Stimulated activated CD4-positive, alpha-beta T cell treated with anti-CD3 and anti-CD28 coated beads, Interleukin-4, amount 100 ng/mL, for 4 hours (primary cell): ENCODE measurements at places on chromosomes 12 and 14.

DNA sequence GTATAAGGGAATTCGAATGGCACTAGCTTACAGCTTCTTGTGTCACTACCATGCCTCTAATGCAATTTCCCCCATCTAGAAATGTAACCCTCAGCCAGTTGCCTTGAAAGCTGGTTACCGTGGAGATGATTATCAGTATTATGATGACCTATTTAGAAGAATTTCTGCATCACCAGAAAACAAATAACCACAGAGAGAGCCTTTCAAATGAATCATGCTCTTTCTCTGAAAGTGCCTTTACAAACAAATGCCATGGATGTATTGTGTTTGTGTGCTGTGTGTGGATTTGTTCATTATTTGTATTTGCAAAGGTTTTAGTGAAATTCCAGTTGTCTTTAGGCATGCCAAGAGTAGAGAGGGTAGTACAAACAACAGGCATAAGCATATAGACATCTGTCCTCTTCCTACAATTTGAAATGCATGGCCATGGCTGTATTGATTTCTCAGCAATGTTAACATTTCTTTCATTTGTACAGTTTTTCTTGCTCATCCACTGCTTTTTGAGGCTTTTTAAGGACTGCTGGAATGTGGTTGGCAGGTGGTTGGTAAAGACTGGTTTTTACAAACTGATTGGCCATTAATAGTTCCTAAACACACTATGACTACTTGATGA lies 266.5 kb downstream of the PAWR start:
- DNase-seq, result no peak

DNA sequence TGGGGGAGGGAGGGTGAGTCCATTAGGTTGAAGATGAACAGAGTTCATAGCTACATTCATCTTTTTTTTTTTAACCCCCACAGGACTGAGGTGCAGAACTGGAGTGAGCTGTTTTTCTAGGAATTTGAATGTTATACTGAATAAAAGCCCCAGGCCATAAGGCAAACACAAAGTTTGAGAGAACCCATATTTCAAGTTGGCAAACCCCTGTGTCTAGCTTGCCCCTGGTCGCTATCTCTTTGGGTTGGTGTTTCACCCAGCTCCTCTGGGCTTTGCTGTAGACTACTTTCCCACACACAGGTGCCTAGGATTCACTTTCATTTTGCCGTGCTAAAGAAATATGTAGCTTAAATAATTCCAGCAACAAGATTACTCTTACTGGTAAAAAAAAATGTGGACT lies 5.2 kb upstream of the LMO3 start:
- DNase-seq, result no peak

DNA sequence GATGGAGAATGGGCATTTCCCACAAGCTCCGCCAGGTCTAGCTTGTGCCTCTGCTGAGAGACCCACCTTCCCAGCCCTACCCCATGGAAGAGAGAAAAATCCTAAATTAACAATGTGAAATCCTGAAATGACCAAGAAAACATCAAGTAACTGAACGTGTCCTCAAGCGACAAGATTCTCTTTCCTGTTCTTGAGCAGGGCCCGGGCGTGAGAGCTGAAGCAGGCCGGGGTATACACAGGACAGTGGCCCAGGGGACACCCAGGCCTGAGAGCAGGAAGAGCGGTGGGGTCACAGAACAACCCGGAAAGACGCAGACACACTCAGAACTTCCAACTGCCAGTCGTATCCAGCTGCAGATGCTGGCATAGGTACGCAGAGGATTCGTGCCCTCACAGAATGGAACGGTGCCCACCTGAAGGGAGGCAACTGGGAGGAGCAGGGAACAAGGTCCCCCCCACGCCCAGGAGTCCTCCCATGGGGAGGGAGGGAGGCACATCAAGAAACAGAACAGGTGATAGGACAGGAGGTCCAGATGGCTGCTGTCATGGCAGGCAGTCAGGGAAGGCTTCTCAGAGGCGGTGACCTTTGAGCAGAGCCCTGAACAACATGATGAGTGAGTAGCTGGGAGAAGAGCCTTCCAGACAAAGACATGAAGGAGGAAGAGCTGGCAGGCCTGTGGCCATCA lies 9.1 kb downstream of the RIMBP2 start:
- no peak for DNase-seq

DNA sequence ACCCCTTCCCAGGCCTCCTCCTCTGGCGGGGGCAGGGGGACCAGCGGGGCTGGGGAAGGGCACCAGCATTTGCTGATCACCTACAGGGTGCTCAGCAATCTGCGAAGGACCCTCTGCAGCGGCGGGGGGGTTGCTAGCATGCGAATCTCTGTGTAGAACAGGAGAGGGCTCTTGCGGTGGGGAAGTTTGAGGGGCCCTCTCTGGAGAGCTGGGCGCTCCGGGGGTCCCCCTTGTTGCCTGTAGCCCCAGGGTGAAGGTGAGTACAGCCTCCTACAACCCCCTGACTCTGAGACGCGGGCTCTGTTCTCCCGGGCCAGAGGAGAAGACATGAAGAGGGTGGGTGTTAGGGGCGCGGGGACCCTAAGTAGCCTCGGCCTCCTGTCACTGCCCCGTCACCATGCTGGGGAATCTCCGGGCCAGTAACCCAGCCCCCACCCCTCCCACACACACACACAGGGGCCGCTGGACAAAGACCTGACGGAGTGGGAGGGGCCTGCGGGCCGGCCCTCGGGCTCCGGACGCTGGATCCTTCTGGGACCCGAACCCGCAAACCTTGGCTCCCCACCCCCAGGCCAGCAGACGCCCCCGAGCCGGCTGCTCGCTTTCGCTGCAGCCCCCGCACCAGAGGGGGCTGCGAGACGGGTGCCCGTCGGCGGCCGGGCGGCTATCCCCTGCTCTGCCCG lies 734 bp downstream of the FIGNL2 start:
- DNase-seq, result no peak

DNA sequence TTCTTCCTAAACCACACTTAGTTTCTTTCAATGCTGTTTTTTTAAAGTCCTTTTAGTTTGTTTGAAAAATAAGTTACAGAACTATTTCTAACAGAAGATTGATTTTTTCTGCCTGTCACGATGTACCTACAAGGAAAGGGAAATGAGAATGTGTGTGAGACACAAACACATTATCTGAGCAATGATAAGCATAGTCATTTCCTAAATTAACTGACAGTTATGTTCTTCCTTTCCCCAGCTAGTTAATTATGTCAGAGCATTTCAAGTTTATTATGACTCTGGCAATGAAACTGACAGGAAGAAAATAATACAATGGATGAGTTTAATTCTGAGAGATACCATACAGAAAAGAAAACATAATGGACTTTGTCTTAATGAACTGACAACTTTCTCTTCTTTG lies 21.3 kb upstream of the LDHB start:
- no peak for DNase-seq

- DNase-seq, result no peak
Observed at GRCh38 chr12:18443768-18444437, 182.6 kb downstream of the PIK3C2G start.

GRCh38 chr12:82470906-82471512 lies 112.7 kb downstream of the METTL25 start:
- DNase-seq, result no peak

GRCh38 chr14:45811155-45811554 lies 558.2 kb upstream of the MIS18BP1 start:
- DNase-seq, result no peak

DNA sequence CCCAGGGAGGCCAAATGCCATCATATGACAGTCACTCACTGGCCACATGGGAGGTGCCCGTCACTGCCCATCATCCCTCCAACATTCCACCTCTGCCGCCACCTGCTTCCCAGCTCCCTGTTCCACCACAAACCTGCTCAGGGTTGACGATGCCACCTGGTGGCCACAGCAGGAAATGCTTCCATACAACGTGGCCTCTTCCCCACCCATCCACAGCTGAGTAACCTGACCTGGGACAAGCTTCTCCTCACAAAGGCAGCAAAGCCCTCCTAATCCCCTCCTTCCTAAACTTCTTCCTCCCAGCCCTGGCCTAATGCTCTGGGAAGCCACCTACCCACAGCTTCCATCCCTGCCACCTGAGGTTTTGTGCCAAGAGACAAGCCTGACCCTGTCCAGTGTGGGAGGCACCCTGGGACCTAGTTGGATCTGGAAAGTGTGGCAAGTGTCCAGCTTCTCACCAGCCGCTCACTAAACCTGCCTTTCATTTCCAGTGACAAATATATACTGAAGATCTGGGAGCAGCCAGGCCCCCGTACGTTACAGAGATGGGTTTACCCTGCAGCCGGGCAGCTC lies 4.3 kb downstream of the DEGS2 start:
- DNase-seq, result peak; percentile 20
